ENCODE measurements at places on chromosomes 2 and 18.

DNA sequence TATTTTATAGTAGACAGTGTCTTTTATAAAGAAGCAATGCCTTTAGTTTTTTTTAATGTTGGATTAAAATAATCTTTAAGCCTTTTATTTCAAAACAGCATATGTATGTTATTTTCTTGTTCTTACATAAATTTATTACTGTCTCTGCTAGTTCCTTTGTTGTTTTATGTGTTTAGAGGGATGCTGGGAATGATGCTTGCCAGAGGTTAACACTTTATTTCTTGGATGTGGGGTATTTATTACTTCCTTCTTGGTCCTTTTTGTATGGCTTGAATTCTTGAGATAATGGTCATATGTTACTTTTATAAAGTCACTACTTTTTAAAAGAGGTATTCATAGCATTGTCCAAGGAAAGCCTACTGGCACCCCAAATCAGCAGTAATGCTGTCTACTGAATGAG is 63.1 kb downstream of the ANKRD12 start:
- DNase-seq, result no peak

DNA sequence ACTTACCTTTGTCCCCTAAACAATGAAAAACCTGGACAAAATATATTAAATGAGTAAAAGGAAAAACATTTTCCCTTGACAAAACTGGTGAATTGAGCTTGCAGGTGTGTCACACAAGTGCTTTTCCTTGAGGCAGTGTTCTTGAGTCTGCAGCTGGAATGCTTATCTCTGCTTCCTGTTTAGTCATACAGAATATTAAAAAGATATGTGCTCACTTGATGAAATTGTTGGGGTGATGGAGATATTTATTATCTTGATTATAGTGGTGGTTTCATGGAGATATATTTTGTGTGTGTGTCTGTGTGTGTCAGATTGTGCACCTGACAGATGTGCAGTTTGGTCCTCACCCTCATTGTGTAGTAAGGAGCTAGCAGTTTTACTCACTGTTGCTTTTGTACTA is 3.3 kb downstream of the TAF1B start:
- DNase-seq, result no peak

DNA sequence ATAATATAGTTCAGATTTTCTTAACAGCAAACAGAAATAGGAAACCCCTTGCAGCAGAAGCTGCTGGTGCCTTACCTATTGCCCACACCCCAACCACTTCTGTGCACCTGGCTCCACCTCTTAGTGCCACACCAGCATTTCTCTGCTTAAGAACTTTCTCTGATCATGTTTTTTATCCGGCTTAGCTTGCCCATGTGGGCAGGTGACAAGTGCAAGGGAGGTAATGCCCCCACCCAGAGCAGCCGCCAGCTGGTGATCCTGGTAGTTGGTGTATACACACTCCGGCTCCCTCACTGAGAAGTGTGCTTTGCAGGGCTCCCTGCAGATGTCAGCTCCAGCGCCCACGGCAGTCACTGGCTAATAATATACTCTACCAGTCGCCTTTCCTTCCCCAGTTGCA is 126.3 kb downstream of the ALPK2 start:
- no peak for DNase-seq

GRCh38 chr2:136765256-136766072 is at the start of gene THSD7B:
THSD7B (plus strand) TSS chr2:136765545; CDS start chr2:136882179, 116,634 bp downstream.
- DNase-seq, result no peak

- no peak for DNase-seq
These were observed 48.9 kb downstream of the FRZB start for GRCh38 chr2:182817558-182817957.

- no peak for DNase-seq
These were observed 22.6 kb upstream of the BCL2 start for GRCh38 chr18:63342206-63342605.

- no peak for DNase-seq
These were observed 283.1 kb upstream of the TRIB2 start for GRCh38 chr2:12433626-12433990.

DNA sequence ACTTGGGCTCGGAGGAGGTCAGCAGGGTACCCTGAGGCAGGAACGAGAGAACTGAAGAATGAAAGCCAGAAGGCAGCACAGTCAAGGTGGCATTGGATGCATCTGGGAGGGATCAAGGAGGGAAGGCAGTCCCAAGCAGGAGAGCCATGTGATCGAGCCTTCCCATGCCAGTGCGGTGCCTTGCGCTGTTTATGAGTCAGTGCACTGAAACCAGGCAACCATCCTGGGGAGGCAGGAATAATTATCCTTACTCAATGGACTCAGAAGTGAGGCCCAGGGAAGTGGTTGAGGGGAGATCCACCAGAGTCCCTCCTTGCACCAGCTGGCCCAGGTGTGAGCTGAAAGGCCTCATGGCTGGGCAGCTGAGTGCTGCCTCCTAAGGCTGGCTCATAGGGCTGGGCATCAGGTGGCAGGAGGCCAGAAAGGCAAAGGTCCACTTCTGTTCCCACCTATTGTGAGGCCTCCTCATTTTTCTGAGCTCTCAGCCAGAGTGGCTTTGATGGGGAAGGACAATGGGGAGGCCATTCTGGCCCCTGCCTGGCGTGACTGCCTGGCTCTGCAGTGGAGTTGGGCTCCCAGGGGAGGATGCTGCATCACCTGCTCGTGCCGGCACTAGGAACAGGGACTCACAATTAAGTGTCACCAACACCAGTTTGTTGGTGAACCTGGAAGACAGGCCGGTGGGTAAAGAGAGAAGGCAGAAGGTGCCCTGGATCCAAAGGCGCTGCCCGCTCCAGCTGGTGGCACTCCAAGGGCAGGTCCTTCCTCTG is 82.3 kb downstream of the TFCP2L1 start:
- DNase-seq, result no peak

GRCh38 chr2:26438926-26439325 is 37.2 kb downstream of the DRC1 start:
- DNase-seq, result no peak

- DNase-seq, result no peak
These were observed 97.4 kb upstream of the B3GNT7 start for GRCh38 chr2:231298091-231298490.

DNA sequence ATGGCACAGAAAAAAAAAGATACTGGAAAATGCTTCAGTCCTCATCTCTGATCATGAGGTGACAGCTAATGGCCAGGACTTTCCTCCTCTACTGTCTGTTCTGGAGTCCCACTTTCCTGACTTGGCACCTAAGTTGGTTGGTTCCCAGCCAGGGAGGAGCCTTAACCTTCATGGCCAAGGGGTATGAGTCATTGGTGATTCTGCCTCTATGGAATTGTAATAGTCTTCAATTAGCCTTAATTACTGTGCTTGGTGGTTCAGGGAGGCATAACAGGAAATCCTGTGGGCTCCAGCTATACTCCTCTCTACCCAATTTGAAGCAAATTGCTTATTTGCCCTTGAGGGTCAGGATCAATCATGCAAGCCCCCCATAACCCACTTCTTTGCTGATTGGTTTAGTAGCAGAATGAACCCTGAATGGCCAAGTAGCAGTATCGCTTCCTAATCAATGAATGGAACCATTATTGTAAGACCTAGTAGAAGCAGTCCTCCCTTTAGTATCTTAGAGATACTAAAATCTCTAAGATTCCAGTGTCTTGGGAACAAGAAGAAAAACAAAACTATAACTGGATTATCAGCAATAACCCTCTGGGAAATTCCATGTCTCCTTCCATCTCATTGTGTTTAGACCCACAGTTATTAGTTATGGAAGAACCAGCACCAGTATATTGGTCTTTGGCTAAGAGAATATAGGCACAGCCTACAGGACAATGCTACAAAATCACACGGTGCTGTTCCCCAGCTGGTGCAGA is 109.0 kb downstream of the COL6A3 start:
- no peak for DNase-seq

DNA sequence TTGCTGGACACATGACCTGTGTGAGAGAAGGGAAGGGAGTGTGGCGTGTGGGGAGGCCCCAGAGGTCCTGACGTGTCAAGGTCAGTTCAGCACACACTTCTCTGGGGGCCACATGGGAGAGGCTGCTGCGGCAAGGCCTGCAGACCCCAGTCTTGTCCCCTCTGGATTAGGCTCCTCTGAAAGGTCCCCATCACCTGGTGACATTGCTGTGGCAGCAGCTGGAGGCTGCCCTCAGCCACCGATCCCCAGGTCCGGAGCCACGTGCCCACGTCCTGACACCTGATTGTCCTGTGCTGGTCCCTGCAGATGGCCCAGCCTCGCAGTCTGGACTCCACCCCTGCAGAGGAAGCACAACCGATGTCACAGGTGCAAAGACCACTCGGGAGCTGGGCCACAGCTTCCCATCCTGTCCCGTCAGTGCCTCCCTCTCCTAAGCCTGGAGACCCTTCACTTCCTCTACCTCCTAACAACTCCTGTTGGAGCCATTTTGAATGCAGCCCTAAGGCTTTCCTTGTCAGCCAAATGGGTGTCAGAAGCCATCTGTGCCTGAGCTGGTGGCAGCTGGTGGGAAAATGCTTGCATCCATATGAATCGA is 12.7 kb downstream of the TMEM177 start:
- no peak for DNase-seq
